Stimulated activated CD4-positive, alpha-beta T cell treated with anti-CD3 and anti-CD28 coated beads, Interleukin-15, amount 100 ng/mL, for 1 hour (primary cell): ENCODE measurements at places on chromosomes 1 and 21.

GRCh38 chr1:173478094-173478674 lies 1.0 kb downstream of the PRDX6 start:
- no peak for DNase-seq

- DNase-seq = no peak
Measured at GRCh38 chr1:63843010-63843409, 69.2 kb downstream of the ROR1 start.

DNA sequence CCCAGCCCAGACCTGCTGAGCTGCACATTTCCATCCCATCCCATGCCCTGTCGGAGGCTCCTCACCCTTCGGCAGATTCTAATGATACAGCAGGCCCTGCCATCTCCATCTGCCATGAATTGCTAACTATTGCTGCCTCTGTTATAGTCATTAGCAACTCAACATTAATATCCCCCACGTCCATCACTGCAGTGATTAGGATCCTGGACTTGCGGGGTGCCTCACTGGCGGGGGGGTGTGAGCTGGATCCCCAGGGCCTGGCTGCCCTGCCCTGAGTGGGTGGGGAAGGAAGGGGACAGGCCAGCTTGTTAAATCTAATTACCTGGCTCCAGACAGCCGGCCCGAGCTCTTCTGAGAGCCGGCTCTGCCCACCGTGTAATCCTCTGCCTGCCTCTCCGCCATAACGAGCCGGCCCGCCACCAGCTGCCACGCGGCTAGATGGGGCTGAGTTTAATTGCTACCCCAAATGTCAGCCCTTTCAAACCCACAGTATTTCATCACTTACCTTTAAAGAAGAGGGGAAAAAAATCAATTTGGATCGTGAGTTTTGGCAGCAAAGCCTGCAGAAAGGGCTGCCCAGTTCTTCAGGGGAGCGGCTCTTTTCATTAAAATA lies 227.3 kb upstream of the CSF3R start:
- no peak for DNase-seq

DNA sequence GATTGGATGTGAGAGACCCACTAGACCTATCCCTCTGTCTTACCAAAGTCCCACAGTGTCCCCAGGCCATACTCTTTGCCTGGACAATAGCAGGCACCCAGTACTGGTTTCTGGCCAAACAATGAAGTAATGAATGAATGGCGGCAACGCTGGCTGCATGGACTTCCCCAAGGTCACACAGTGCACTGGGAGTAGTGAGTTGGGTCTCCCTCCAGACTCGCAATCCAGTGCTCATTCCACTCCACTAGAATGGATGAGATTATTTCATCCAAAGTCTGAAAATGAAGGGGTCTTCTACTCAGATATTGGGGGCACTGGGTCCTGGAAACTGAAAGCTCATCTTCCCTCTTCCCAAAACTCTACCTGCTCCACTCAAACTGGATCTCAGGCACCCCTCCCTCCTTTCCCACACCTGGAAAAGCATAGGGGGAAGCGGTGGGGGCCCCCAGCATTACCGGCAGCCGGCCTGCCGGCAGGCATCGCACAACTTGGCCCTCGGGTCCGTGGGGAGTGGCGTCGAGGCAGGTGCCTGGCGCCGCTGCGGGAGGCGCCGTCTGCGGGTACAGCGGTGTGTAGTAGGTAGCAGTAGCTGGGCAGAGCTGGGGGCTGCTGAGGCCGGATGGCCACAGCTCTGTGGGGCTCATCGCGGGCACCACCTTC lies 816 bp downstream of the E2F2 start:
- DNase-seq = no peak

DNA sequence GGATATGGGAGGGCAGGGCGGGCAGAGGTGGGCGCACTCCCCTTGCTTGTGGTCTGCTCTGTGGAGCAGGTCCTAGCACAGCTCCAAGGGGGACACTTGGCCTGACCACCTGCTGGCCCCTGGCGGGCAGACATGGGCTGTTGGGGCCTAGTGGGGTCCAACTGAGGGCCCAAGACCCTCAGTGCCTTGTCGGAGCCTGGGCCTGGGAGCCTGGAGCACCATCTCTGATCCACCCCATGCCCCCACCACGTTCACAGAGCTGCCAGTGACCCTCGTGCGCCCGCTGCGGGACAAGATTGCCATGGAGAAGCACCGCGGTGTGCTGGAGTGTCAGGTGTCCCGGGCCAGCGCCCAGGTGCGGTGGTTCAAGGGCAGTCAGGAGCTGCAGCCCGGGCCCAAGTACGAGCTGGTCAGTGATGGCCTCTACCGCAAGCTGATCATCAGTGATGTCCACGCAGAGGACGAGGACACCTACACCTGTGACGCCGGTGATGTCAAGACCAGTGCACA lies 70.6 kb downstream of the OBSCN start:
- no peak for DNase-seq

- DNase-seq = no peak
Measured at GRCh38 chr21:34802180-34802899, 133.5 kb downstream of the CLIC6 start.

DNA sequence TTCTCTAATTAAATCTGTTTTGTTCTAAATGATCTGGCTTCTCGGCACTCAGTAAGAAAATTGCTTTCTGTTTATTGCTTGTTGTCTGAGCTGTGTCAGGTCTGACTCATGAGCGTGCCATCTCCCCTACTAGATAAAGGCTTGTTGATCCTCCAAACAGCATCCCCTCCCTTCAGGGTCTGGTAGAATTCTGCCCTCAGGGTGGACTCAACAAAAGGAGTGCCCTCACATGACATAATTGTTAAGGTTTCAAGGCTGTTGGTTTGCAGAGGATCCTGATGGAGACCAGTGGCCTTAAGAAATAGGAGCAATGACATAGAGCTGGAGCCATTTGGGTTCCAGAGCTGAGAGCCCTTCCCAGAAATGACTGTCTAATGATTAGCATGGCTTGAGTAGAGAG lies 36.0 kb upstream of the ATP2B4 start:
- no peak for DNase-seq

GRCh38 chr1:63368131-63368530 lies 704 bp downstream of the ALG6 start:
- no peak for DNase-seq

DNA sequence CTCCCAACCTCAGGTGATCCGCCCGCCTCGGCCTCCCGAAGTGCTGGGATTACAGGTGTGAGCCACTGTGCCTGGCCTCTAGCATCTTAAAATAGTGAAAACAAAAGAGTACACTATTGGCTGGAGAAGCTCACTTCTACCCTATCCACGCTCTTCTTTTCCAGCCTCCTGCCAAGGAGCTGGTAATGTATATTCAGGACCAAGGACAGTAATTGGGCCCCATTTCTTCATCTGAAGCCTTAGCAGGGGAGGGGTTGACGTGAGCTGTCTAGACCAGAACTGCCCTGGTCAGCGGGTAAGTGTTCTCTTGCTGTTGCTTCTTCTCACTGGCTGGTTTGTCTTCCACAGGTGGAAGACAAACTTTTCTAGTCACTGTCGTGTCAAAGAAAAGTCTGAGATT lies 70.2 kb downstream of the DNM3 start:
- no peak for DNase-seq

- no peak for DNase-seq
Measured at GRCh38 chr1:113675302-113675701, 84.0 kb downstream of the PHTF1 start.

- no peak for DNase-seq
Measured at GRCh38 chr1:34520111-34520510, 234.7 kb upstream of the GJB5 start.

- DNase-seq = no peak
Measured at GRCh38 chr1:167056529-167057231, 33.5 kb downstream of the GPA33 start.

DNA sequence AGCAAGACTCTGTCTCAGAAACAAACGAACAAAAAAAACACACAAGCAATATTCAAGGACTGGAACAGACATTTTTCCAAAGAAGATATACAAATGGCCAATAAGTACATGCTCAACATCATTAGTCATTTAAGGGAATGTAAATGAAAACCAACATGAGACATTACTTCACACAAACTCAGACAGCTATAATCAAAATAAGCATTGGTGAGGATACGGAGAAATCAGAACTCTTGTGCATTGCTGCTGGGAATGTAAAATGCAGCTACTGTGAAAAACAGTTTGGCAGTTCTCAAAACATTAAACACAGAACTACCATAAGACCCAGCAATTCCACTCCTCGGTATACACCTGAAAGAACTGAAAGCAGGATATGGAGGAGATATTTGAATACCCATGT lies 15.4 kb downstream of the NOL9 start:
- DNase-seq = no peak

- DNase-seq = no peak
Measured at GRCh38 chr1:178998295-178998694, 27.4 kb upstream of the FAM20B start.

DNA sequence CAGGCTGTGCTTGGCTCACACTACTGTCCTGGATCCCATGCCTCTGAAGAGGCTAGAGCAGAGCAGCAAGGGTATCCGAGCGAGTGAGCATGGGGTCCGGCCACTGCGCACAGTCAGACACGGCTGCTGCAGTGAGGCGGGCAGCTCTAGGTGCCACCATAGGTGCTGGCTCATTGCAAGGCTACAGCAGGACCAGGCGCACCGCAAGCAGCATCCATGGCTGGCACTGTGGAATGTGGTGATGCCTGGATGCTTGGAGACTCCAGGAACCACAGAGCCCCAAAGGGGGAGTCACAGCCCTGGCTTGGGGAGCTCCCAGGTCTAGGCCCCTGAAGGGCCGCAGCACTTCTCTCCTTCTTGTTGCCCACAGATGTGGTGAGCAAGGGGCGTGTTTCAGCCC lies 47.2 kb downstream of the ATP6V1G3 start:
- no peak for DNase-seq

DNA sequence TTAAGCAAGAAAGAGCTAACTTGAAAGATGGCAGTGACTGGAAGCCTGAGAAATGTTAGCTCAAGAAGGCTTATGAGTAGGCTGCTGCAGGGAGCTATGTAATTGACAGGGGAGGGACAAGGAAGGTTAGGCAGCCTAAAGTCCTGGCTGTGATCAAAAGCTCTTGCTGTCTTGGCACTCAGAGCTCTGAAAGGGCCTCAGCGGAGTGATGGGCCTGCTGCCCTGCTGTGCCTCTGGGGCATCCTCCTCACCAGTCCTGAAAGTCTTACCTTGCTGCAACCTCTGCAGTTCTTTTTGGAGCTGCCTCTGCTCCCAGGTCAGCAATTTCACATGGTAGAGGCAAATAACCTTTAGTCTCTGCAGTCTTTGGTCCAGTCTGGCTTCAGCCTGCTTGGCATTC lies 1.8 kb downstream of the CCDC190 start:
- DNase-seq = no peak

DNA sequence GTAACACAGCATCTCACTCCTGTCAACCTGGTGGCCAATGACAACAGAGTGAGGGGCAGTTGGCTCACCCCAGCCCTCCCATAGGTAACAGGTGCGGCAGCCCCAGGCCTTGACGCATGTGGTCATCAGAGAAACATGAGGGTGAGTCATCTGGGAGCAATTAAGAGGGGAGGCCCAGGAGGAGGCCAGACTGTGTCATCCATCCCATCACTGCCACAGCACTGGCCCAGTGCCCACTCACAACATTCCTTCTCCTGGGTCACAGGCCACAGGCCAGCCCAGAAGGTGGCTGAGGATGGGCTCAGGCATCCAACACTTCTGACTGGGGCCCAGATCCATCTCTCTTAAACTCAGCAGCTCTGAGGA lies 17.1 kb downstream of the TEX35 start:
- no peak for DNase-seq

DNA sequence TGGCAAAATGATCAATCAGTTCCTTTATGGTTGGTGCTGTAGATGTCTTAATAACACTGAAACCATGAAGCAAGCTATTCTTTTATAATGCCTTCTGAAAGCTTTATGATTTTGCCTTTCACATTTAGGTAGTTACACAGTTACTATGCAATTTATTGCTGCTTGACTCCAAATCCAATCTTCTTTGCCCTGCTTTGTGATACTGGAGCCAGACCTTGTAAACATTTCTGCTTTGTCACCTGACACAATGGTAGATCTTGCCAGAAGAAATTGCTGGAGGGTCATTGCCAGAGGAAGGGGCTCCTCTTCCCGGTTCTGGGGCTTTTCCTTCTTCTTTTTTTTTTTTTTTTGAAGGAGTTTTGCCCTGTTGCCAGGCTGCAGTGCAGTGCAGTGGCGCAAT lies 40.5 kb upstream of the KLF17 start:
- DNase-seq = no peak

DNA sequence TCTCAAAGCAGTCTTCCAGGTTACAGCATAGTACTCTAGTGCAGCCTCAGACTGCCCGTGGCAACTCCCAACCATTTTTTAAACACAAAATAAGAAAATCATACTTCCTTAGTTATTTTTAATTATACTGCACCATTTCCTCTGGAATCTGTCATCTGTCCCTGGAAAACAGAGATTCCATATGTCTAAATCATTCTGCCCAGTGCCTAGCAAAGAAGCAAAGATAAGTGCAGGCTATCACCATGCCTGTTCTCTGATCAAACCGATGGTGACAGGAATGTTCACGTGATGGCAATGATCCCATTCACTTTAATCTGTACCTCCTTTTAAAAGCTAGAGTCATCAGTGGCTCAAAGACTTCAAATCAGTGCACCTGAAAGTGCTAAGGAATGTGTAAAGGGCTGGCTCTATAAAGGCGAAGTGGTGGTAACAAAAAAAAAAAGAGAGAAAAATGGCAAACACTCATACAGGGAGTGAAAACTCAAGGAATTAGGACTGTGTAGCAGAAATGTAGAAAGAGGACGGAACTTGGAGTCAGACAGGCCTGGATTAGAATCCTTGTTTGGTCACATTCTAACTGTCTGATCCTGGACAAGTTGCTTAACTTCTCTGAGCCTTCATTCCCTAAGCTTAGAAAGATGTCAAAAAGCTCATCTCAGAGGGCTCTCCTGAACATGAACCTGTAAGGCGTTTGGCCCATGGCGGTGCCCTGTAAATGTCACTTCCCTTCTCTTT lies 9.9 kb upstream of the CCN1 start:
- DNase-seq = no peak

GRCh38 chr1:204979891-204980649 lies 62.9 kb upstream of the CNTN2 start:
- DNase-seq = no peak

GRCh38 chr1:165067829-165068228 lies 288.7 kb downstream of the LMX1A start:
- no peak for DNase-seq
